SIG-M5 (cell line): ENCODE measurements at places on chromosomes 13 and 19.

- no peak for DNase-seq
Measured at GRCh38 chr13:32589471-32589870, 3.2 kb downstream of the PDS5B start.

DNA sequence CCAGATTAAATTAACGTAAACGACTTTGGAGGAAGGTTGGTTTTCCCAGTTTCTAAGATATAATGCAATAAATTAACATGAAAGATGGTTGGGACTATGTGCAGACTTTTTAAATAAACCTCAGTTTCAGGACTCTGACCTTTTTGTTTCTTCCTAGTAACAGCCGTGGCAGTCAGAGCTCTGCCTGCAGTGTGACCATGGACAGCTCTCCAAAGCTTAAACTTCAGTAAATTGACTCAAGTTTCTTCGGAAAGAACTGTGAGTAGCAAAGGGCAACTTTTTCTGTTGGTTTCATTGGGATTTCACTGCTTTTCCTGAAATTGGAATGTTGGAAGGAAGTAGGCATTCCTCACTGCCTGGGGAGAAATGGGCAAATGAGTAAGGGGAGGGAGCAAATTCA, 4.1 kb downstream of the USP29 start:
- DNase-seq, result no peak

DNA sequence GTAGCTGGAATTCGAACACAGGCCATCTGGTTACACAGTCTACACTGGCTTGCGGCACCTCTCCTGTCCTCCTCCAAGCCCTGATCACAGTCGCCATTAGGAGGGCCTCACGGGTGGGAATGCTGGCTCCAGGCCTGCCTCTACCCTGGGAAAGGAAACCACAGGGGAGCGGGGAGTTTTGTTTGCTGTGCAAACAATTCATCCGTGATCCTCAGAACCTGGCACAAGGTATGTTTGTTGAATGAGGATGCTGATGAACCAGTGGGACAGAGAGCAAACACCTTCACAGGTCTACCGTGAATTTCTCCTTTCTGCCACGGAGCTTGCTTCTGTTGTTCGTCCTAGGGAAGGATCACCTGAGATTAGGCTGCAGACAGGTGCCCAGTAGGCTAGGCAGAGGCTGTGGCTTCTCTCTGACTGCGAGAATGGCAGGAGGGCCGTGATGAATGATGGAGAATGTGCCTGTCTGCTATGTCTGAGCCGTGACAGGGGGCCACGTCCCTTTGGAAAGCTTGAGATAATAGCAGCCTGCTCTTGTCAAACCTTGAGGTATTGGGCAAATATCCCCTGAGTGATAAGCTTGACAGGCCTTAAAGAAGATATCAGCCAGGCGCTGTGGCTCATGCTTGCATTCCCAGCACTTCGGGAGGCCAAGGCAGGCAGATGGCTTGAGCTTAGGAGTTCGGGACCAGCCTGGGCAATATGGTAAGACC, 36.7 kb downstream of the PIN1 start:
- DNase-seq, result no peak

DNA sequence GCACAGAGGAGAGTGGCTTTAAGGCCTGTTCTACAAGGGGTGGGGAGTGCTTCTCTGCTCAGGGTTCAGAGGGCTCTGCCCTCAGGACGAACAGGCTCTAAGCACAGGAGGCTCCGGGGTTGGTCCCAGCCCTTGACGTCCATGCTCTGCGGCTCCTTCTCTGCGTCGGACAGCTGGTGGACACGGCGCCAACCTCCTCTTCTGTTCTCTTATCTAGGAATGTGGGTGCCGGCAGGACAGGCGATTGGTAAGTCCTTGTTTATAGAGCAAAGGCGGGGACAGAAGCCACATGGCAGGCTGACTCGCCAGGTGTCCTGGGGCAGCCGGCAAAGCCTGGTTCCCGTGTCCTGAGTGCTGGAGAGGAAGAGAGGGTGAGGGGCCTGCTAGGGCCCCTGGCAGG, 8.4 kb upstream of the RPS15 start:
- DNase-seq, result no peak

- no peak for DNase-seq
Measured at GRCh38 chr13:42946927-42947326, 45.1 kb downstream of the EPSTI1 start.
